ENCODE measurements at places on chromosomes 3 and 15.

- DNase-seq = no peak
These were observed 62.2 kb downstream of the UMPS start for GRCh38 chr3:124792341-124793040.

DNA sequence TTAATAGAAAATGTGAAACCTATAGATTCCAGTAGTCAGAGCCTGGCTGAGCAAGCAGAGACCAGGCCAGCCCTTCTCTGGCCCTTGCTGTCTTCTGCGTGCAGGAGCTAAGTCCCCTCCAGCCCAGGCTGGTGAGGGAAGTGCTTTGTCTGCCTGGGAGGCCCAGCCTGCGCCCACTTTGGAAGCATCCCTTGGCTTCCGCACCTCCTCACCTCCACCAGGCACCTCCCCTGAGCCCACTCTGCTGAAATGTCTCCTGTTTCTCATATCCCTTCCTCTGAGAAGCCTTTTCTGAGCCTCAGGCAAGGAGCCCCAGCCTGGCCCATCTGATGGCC lies 45.3 kb downstream of the ALDH1L1 start:
- no peak for DNase-seq

DNA sequence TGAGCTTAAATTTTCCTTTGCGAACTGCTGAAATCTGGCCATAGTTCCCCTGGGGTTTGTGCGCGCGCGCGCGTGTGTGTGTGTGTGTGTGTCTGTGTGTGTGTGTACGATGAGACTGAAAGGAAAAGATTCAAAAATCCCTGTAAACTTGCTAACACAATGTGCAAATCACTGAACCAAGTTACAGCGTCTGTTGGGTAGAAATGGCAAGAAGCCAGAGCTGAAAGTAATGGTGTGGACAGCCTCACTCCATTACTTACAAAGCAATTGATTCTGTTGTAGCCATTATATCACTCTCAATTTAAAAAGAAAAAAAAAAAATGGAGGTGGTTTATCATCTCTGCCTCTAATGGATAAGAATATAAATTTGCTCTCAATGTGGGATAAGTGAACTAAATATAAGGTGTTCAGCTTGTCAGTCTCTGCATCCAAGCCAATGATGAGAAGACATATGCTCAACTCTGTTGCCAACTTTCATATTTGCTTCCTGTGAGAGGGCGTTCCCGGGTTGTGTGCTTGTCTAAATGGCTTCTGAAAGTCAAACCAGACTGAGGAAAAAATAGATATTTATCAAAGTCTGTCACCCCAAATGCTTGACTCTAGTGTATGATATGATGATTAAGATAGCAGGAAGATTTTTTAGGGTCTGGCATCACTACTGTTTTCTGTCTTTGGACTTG lies 422.2 kb downstream of the ZNF385D start:
- no peak for DNase-seq

- no peak for DNase-seq
These were observed 8.1 kb upstream of the IL20RB start for GRCh38 chr3:136949708-136950107.

DNA sequence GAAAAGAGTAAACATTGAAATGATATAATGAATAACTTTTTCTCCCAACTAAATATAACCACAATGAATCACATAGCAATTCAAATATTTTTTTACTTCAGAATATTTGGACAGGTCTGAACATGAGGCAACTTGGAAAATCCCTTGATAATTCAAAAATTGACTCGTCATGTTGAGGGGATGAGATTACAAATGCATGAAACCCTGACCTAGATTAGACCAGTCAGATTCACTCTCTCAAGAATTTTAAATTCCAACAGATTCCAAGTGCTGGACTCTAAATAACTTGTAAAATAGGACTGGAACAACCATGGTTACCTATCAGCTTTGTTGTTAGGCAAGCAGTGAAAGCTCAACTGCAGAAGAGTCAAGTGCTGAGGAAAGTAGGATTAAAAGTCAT lies 317.5 kb downstream of the GBE1 start:
- DNase-seq = no peak

GRCh38 chr3:128311441-128311844 lies 155.2 kb downstream of the DNAJB8 start:
- no peak for DNase-seq

- DNase-seq = no peak
These were observed 191.9 kb upstream of the LRIG1 start for GRCh38 chr3:66692766-66693150.

DNA sequence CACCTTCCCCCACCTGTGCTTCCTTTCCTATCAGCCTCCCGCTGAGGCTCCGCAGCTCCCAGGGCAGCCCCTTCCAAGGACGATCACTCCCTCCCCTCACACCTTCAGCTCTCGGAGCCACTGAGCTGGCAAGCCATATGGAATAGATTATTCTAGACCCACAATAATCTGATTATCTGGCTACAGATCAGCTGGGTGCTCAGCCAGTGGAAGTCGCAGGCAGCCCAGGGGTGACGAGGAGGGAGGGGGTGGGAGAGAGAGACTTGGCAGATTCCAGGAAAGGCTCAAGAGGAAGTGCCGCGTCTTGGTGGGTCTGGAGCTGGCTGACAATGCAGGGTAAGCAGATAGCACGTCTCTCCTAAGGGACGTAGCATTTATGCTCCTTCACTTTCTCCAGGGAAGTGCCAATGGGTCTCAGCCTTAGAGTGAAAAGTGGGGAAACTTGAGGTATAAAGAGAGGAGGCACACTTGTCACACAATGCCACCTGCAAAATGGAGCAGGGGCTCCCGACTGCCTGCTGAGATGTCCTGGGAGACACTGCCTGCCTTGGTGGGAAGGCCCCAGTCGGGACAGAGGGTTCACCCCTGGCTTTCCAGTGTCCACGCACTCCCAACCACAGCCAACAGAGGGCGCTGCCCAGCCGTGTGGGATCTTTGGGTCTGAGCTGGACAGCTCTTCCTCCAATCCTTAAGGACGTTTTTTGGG lies 9.4 kb upstream of the MESP1 start:
- peak; percentile 78 for DNase-seq

DNA sequence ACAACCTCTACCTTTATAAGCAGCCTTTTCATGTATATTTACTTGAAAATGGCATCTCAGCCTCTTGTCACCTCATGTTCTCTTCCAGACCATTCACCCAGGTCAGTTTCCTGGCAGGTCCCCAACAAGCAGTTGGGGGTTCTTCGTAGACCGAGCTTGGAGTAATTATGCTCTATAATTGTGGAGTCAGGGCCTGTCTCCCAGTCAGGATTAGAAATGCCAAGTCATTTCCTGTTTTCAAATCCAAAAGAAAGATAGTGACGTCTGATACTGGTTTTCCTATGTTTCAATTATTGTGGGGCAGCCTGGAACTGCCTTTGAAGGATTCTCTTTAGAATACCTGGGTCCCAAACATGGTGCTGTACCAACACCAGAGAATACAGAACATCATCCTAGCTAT lies 430.6 kb downstream of the MECOM start:
- no peak for DNase-seq

DNA sequence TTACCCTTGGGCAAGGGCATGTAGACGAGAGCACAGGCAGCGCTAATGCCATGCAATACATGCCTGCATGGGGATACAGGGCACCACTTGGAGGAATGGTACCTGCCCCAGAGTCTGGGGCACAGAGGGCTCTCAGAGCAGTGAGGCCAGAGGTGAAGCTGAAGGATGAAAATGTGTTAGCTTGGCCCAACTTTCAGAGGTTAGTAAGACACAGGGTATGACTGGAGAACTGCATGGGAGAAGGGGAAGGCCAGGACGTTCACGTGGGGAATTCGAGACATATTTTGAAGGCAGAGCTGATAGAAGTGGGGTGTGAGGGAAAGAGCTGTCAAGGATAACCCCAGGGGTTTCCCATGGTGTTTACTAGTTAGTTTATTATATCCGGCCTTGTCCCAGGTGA lies 19.6 kb downstream of the CSRNP1 start:
- no peak for DNase-seq
